ENCODE measurements at places on chromosomes 6 and 20. TPM values are rescaled to one million over a fixed set of nuclear protein-coding genes. Genes with fewer than 3 reads are reported as not detected.

The TFAP2C gene
- total RNA-seq: not detected

DNA sequence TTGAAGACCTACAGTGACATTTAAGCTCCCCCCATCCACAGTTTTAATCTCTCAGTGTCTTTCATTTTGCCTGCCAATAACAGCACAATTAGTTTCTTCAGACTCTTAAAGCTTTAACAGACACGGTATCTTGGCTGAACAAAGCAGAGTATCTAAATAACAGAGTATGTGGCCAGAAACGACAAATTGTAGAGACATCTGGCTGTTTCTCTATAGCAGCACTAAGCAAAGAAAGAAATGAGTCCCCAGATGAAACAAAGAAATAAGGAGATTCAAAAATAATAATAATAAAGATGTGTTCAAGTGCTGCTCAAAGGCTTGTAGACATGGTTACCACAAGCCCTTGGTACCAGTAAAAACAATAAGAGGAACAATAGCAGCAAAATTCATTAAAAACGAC lies 97.8 kb upstream of the HDAC2 start:
- no peak for DNase-seq

- DNase-seq: peak; percentile 10
Measured at GRCh38 chr6:29071831-29072723, 15.0 kb downstream of the OR2B3 start.

The PRR3 gene
- total RNA-seq: 9.6 TPM

DNA sequence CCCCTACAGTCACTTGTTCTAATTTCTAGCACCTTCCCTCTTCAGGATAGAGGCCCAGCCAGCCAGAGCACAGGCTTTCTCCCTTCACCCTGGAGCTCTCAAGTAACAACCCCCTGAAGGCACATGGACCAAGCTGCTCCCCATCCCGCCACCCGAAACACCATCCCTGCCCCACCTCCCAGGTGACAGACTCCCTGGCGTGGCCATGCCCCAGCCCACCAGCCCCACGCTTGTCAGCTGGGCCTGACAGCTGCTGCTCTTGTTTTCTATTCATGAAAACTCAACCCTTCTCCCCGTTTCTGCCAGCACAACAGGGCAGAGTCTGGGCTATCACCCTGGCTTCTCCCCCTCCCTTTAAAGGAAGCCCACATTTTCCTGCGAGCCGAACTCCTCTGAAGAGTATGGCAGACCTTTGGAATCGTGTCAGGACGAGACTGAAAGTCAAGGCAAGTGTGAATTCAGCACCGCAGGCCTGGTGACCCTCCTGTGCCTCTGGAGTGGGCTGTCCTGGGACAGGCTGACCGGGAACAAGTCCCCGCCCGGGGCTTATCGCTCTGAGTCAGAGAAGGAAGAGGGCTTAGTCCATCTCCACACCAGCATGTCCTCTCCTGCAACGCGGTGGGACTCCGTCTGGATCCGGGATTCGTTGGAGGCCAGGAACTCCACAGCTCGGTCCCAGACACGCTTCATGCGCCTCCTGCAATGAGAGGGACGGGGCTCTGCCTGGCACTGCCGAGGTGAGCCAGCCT lies 16.7 kb downstream of the LEMD2 start:
- peak; percentile 39 for DNase-seq

The RIPOR2 gene
- total RNA-seq: 1.7 TPM

GRCh38 chr6:14722704-14723103 lies 523.2 kb upstream of the JARID2 start:
- DNase-seq: no peak

DNA sequence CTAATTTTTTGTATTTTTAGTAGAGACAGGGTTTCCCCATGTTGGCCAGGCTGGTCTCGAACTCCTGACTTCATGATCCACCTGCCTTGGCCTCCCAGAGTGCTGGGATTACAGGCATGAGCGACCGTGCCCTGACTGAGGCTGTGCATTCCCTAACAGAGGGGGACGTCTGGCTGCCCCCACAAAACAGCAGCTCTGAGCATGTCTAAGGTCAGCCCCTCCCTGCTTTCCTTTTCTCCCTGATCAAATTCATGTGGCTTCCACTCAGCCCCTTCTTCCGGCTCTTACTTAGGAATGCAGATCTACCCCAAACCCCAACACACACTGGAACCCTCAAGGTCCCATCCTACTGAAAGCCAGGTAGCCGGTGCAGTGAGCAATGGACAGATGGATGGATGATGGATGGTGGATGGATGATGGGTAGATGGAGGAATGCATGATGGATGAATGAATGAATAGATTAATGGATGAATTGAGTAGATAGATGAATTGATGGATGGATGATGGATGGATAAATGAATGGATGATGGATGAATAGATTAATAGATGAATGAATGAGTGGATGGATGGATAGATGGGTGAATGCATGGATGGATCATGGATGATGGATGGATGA lies 91.5 kb upstream of the BHLHE23 start:
- DNase-seq: no peak

- DNase-seq: no peak
Measured at GRCh38 chr6:140069576-140069975, 695.1 kb upstream of the CITED2 start.

The ID4 gene
- total RNA-seq: not detected

The DUSP22 gene
- 6.8 TPM for total RNA-seq

DNA sequence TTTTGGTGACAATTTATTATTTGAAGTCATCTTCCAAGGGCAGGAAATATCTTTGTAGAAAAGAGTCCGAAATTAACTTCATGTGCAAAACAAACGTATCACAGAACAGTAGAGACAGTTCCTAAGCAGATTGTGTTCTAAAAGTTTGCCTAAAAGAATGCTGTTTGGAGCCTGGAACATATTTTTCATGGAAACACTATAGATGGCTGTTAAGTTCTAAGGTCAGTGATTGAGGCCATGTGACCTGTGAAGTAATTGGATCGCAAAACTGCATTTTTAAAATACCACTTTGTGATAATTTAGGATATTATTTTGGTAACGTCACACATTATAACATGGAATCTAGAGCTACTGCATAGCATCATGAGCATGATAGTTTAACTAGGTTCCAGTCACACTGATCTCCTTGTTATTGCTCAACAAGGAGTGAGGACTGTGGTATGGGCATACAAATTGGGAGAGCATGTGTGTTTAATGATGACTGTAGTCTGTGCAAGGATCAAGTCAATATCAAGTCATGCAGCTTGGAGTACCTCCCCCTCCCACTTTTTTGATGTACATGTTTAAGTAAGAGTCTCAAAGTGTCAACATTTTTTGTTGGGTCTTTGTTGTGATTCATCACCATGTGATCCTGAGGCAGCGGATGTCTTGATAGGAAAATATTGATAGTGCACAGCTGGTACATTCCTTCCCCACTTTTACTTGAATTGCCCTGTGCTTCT lies 609.3 kb upstream of the CITED2 start:
- peak; percentile 93 for DNase-seq

The TMEM200A gene
- 0.32 TPM for total RNA-seq

The TMC2 gene
- total RNA-seq: not detected

GRCh38 chr20:45798935-45799642 lies 7.3 kb downstream of the DNTTIP1 start:
- peak; percentile 48 for DNase-seq

GRCh38 chr6:113450061-113450465 lies 407.1 kb upstream of the MARCKS start:
- peak; percentile 75 for DNase-seq

DNA sequence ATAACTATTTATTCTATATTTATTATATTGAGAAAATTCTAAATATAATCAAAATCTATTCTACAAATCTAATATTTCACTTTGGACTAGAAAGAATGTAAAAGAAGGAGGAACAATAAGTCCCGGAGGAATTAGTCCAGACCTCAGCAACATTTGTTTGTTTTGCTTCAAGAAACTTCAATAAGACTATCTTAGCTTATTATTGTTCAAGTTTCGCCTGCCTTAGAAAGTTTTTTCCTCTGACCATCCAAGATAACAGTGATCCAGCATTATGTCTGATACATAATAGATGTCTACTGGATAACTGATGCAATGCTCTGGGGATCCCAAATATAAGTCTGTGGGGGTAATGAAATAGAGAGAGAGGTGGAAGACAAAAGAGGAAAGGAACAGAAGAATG lies 28.7 kb upstream of the NT5E start:
- peak; percentile 35 for DNase-seq

The MTCH1 gene
- total RNA-seq: 234 TPM

DNA sequence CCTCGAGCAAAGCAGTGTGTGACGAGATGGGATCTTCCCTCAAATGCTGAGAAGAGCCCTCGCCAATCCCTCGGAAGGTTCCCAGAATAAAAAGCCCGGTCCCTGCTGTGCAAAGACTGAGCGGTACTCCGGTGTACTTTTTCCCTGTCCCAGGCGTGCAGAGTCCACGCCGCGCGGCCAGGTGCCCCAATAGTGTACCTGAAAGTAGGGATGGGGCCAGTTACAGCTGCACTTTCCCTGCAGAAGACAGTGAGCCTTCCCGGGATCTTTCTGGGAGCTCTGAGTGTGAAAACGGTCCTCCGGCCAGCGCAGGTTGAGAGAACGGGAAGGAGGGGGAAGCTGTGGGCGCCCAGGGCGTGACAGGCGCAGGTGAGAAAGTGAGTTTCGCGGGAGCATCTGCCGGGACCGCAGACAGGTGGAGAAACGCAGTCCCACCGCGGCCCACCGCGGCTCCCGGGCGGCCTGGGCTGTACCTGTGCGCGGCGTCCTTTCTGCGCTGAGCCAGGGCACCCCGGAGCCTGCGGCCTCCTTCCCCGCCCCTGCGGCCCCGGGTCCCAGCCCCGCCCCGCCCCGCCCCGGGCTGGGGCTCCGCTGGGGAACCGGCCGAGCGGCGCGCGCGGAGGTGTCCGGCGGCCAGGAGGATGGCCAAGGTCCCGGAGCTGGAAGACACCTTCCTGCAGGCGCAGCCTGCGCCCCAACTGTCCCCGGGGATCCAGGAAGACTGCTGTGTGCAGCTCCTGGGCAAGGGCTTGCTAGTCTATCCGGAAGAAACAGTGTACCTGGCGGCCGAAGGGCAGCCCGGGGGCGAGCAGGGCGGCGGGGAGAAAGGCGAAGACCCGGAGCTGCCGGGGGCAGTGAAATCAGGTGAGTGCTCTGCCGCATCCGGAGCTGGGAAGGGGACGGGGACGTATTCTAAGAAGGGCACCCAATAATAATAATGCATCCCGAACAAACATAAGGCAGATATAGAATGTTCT lies at the start of gene RFX6:
TSS of gene RFX6 (plus strand) at position 608 of the 977 bp plus-strand sequence. CDS start at position 642, 34 bp downstream.
- DNase-seq: no peak

The KHDRBS2 gene
- total RNA-seq: not detected

The IGF2R gene
- total RNA-seq: 50.5 TPM

DNA sequence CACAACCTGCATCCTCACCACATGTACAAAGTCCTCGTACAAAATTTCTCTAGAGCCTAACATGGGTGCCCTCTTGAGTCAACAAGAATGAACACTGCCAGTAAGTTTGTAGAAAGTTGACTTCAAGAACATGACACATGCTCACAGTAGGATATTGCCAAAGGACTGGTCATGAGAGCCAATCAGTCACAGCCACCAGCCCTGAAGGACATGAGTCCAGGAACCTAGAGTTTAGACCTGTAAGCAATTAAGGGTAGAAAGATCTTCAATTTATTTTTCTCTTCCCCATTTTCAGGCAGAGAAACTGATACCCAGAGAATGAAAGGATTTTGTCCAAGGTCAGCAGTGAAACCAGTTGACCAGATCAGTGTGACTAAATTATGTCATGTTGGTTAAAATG lies 96.1 kb downstream of the MAFB start:
- no peak for DNase-seq

The GCNT2 gene
- total RNA-seq: 0.63 TPM

DNA sequence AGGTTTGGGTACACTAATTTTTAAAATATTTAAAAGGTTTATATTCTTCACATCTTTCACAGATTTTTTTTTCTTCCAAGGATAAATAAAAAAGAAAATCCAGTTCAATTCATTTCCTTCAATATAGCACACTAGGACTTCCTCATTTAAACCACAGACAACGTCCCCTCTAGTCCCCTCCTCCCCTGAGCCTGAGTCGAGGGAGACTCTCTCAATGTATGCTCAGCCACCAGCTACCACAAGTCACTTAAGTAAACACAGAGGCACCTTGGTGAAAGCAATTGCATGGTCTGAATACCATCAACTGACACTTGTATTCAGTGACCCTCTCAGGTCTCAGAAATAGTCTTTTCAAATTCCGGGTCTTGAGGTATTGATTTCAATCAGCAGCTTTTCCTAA lies 88.6 kb downstream of the SIM1 start:
- DNase-seq: no peak

GRCh38 chr6:149984773-149985172 lies 21.0 kb downstream of the ULBP1 start:
- DNase-seq: no peak

GRCh38 chr6:149261364-149262040 lies 56.0 kb upstream of the TAB2 start:
- DNase-seq: no peak

- DNase-seq: no peak
Measured at GRCh38 chr6:23534351-23534750, 591.7 kb upstream of the NRSN1 start.
